ENCODE measurements at places on chromosomes 13 and 19.

- no peak for DNase-seq
These were observed 36.9 kb upstream of the GGACT start for GRCh38 chr13:100625447-100625846.

DNA sequence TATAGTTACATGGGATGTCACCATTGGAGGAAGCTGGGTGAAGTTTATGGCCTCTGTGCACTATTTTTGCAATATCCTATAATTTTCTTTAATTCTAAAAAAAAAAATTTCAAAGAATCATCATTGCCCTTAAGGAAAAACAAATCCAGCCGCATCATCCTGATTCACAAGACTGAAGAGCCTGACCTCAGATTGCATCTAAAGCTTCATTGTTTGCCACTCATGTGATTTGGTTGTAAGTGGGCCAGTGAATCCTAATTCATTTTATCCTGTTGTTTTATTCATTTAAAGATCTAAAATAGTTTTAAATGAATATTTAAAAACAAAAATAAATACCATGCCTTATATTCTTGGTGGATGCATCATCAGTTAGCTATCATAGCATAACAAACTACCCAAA is 504.5 kb downstream of the TBC1D4 start:
- no peak for DNase-seq

DNA sequence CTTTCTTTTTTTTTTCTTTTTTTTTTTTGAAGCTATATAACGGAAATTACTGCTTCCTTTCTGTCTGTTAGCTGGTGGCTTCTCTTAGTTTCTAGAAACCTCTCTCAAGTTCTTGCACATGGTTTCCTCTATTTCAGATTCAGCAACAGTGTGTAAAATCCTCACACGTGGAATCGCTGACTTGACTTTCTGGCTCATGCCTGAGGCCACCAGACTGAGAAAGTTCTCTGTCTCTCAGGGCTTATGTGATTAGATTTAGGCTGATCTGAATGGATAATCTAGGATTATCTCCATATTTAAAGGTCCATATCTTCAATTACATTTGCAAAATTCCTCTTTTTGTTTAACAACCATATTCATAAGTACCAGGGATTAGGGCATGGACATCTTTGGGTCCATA is 856.3 kb upstream of the SLITRK6 start:
- DNase-seq = no peak

- no peak for DNase-seq
These were observed 69.5 kb downstream of the PTPRS start for GRCh38 chr19:5271145-5271544.

DNA sequence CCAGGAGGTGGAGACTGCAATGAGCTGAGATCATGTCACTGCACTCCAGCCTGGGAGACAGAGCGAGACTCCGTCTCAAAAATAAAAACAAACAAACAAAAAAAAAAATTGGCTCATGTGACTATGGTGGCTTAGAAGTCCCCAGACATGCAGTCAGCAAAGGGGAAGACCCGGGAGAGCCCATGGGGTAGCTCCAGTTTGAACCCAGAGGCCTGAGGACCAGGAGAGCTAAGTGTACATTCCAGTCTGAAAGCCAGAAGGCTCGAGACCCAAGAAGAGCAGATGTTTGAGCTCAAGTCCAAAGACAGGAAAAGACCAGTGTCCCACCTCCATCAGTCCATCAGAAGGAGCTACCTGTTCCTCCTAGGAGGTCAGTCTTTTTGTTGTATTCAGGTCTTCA is 175.2 kb downstream of the TSHZ3 start:
- DNase-seq = no peak

DNA sequence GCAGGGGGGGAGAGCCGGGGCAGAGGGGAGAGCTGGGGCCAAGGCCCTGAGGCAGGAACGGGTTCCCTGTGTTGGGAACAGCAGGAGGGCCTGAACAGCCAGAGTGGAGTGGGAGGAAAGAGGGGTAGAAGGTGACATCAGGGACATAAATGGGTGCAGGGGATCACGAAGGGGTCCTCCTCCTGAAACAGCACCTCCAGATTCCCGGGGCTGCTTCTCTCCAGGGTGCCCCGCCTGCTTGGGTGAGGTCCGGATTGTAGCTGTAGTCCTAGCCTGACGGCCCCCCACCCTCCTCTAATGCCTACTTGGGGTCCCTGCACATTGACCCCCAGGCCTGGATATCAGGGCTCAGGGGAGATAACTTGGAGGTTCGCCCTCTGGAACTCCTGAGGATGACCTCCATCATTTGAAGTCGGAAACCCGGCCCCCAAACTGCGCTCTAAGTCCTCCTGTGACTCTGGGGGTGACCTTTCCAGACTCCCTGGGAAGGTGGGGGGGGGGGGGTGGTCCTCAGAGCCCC is 473 bp upstream of the SCN1B start:
- no peak for DNase-seq

- no peak for DNase-seq
These were observed 130.1 kb upstream of the KLF12 start for GRCh38 chr13:74264333-74264732.

- no peak for DNase-seq
These were observed 2.7 kb upstream of the MIDN start for GRCh38 chr19:1245494-1246264.

GRCh38 chr13:111429064-111429558 is 108.7 kb downstream of the TEX29 start:
- no peak for DNase-seq

GRCh38 chr19:48372904-48373303 is 8.7 kb downstream of the SYNGR4 start:
- DNase-seq = no peak

DNA sequence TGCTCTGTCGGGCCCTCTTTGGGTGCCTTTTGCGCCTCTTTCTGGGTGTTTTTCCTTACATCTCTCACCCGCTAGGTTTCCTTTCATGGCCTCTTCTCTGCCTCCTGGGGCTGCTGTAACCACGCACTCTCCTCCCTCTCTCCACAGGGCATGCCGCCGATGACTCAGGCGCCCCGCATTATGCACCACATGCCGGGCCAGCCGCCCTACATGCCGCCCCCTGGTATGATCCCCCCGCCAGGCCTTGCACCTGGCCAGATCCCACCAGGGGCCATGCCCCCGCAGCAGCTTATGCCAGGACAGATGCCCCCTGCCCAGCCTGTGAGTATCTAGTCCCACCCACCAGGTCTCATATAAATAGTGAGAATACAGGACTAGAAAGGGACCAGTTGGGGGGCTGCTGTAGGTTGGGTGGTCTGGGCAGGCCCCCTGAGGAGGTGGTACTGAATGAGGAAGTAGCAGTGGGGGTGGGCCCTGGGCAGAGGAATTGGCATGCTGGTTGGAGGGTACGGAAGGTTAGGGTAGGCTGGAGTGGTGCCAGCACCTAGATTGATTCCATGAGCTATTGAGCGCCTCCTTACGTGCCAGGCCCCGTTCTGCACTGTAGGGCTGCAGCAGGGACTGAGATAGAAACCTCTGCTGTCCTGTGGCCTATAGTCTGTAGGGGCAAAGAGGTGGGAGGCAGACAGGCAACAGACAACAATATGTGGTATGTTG is 11.9 kb downstream of the SNRPA start:
- DNase-seq = no peak

- DNase-seq = no peak
These were observed 517 bp upstream of the LTBP4 start for GRCh38 chr19:40600570-40601133.

DNA sequence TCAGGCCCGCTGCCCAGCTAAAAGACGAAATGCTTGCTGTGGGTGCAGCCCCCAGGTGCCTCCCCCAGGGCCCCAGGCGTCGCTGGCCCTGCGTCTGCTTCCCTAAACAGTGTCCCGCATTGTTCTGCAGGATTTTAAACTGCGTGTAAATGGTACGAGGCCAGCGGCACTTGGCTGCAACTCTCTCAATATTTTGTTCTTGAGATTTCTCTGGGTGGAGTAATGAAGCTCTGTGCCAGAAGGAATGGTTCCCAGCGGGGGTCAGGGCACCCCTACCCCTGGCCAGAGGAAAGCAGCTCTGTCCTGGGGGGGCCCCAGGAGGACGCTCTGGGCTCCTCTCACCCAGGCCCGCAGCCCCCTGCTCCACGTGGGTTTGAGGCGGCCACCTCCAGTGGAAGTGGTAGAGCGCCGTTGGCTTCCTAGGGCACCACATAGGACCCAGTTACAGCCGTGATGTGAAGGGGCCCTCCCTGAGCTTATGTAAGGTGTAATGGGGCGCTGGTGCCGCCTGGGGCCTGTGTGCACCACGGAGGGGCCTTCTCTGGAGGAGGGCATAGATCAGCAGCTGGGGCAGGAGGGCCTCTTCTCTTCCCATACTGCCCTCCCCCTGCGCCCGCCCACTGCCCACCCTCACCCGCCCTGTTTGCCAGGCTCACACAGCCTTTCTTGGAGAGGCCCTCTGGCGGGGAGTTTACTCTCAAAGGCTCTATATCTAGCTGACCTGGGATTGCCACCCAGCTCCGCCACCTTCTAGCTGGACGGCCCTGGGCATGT is 19.8 kb downstream of the PAK4 start:
- DNase-seq = no peak

DNA sequence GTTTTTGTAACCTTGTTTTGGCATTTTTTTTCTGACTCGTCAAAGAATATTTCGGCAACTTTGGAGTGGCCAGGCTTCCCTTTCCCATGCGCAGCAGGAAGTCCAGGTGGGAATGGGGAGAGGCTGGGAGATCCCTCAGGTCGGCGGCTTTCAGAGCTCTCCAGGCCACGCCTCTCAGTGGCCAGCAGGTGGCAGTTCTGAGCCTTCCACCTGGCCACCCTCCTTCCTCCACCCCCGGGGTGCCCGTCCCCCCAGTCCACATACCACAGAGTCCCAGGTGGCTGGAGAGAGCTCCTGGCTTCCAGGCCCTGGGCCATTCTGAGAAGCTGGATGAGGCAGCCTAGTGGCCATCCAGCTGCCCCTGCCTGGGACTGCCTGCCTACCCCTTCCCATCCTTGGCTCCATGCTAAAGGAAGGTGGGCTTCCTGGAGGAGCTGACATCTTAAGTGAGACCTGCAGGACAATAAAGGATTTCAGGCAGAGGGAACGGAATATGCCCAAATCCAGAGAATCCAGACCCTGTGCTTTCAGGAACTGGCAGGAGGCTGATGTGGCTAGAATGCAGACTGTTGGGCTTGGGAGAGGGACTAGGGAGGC is 46.3 kb downstream of the CCNE1 start:
- no peak for DNase-seq

- DNase-seq = no peak
These were observed 41.9 kb downstream of the ADPRHL1 start for GRCh38 chr13:113411216-113412023.

GRCh38 chr13:37966266-37966665 is 96.7 kb upstream of the TRPC4 start:
- no peak for DNase-seq

DNA sequence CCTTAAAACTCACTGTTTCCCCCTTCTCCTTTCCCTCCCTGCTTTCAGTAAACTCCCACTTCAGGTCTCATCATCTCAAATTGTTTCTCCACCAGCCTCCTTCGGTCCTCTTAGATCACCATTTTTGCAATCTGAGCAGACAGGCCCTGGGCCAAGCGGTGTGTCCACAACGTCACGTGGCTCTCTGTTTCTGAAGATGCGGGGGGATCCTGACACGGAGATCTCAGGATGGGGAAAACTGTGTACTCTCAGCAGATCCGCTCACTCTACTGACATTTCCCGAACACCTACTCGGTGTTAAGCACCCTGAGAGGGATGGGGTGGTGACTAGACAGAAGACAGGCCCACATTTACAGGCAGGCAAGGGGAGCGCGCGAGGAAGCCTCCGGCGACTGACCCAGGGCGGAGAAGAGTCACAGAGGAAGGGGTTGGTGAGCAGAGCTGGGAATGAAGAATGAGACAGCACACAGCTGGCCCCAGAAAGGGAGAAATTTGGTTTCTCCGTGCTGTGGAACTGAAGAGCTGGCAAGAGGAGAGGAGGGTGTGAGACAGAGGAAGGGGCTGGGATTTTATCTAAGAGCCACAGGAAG is 38.8 kb downstream of the SERP2 start:
- no peak for DNase-seq
